ENCODE measurements at places on chromosomes 5 and 9.

GRCh38 chr9:6780690-6781089, 22.9 kb downstream of the KDM4C start:
- no peak for DNase-seq

GRCh38 chr5:138177941-138178515, 402 bp downstream of the BRD8 start:
- DNase-seq, result no peak

DNA sequence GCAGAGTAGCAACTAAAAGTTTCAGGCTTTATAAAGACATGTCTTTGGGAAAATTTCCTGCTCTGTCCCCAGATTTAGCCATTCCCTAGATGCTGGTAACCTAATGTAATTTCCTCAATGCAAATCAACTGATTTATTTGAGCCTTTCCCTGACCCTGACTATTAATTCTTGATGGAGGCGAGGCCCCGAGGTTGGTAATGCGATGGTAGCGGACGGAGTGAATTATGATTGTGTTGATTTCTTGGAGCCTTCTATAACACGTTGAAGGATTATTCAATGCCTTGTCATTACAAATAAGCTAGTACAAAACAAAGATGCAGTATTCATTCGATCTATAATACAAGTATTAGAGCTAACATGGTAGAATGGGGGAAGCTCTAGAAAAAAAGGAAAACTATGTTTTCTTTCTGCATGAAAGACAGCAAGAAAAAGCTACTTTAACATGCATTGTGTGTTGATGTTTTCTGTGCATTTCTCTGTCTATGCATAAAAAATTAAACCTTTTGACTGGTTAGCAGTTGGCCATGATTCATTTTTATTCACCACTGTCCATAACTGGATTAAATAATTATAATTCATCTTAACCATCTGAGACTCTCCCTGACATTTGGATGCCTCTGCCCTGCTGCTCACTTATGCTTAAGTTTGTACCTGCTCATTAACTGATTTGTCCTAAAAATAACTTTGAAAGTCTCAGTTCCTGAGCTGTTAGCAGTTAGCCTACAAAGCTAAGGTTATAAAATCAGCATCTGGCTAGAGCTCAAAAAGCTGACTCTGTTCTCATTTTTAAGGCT, 490.2 kb upstream of the NUDT12 start:
- DNase-seq, result no peak

GRCh38 chr5:163730206-163730756, 224.9 kb downstream of the MAT2B start:
- no peak for DNase-seq

- no peak for DNase-seq
Observed at GRCh38 chr9:130345897-130346385, 80.4 kb downstream of the HMCN2 start.

GRCh38 chr5:98604301-98604700, 169.2 kb upstream of the RGMB start:
- no peak for DNase-seq

GRCh38 chr5:178770621-178771020, 40.2 kb upstream of the ZNF354A start:
- no peak for DNase-seq

GRCh38 chr5:10065428-10066000, 184.2 kb downstream of the ATPSCKMT start:
- no peak for DNase-seq
